ENCODE measurements at places on chromosomes 3 and 15.

DNA sequence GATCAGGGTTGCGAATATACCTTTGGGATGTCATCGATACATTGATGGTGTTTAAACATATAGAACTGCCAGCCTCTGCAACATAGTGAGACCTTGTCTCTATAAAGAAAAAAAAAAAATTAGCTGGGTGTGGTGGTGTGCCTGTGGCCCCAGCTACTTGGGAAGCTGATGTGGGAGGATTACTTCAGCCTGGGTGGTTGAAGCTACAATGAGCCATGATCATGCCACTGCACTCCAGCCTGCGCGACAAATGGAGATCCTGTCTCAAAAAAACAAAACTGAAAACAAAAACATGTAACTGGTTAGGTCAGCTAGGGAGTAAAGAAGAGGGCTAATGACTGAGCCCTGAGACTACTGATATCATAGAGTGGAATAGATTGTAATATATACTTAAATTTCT is 30.7 kb upstream of the MGA start:
- DNase-seq = no peak

- DNase-seq = no peak
Observed at GRCh38 chr3:17182166-17182565, 297.4 kb downstream of the PLCL2 start.

GRCh38 chr3:7146529-7146928 is 285.6 kb downstream of the GRM7 start:
- no peak for DNase-seq

- DNase-seq = no peak
Observed at GRCh38 chr3:87333393-87333892, 57.1 kb upstream of the POU1F1 start.

DNA sequence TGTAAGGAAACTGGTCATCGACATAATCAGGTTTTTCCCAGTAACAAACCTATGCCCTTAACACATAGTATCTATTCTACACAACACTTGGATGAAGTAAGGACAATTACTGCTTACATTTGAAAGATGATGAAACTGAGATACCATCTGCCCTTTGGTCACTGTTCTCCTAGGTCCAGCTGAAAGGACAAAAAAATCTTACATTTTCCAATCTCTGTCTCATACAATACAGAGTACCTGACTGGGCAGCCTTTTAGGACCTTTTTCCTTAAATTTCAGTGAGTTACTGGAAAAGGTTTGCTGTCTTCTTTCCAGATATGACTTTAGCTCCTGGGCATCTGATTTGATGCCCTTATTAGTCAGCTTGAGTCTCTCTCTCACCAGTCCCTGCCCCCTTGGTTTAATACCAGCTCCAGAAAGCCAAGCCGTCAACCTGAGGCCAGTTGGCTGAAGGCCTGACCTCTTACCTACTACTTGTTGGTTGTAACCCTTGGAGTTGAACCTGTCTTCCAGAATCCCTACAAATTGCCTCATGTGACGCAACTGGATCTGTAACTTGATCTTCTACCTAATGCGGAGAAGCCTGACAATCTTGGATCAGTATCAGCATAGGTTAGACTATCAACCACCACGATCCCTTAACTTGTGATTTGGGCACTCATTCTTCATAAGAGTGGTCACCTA is 355.3 kb upstream of the ZNF385D start:
- no peak for DNase-seq

- no peak for DNase-seq
Observed at GRCh38 chr3:128188956-128189355, 35.7 kb downstream of the EEFSEC start.

- no peak for DNase-seq
Observed at GRCh38 chr15:29035336-29036285, 149.8 kb downstream of the APBA2 start.

DNA sequence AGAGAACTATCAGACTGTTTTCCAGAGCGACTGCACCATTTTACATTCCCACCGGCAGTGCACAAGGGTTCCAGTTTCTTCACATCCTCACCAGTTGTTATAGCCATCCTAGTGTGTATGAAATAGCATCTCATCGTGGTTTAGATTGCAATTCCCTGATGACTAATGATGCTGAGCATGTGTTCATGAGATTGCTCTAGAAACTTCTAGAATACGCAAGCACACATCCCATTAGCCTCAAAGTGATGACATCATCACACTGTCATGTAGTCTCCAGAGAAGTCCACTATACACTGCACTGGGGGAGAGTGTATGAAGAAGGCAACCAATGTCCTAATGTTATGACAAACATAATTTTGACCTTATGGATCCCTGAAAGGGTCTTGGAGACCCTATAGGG is 30.1 kb downstream of the FBLN2 start:
- no peak for DNase-seq

Measured in central memory CD4-positive, alpha-beta T cell (primary cell).